Stimulated activated CD4-positive, alpha-beta T cell treated with anti-CD3 and anti-CD28 coated beads, Interleukin-12 subunit alpha, Interleukin-12 subunit beta, amount 100 ng/mL, for 24 hours (primary cell): ENCODE measurements at places on chromosomes 7 and 10.

DNA sequence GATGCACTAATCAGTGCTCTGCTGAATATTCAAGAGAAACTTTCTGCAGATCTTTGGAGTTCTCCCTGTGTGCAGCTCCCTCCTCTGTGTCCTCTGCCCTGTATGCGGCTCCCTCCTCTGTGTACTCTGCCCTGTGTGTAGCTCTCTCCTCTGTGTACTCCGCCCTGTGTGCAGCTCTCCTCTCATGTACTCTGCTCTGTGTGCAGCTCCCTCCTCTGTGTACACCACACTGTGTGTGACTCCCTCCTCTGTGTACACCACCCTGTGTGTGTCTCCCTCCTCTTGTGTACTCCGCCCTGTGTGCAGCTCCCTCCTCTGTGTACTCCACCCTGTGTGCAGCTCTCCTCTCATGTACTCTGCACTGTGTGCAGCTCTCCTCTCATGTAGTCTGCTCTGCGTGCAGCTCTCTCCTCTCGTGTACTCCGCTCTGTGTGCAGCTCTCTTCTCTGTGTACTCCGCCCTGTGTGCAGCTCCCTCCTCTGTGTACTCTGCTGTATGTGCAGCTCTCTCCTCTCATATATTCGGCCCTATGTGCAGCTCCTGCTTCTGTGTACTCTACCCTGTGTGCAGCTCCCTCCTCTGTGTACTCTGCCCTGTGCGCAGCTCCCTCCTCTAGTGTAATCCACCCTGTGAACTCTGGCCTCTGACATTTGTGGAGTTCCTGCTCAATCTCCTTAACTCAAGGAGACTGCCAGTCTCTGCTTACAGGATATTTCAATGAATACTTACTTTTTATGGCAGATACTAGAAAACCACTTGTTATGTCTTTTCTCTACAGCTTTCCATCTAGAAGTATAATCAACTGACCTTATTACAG, 280.4 kb downstream of the GLRX3 start:
- DNase-seq, result no peak

DNA sequence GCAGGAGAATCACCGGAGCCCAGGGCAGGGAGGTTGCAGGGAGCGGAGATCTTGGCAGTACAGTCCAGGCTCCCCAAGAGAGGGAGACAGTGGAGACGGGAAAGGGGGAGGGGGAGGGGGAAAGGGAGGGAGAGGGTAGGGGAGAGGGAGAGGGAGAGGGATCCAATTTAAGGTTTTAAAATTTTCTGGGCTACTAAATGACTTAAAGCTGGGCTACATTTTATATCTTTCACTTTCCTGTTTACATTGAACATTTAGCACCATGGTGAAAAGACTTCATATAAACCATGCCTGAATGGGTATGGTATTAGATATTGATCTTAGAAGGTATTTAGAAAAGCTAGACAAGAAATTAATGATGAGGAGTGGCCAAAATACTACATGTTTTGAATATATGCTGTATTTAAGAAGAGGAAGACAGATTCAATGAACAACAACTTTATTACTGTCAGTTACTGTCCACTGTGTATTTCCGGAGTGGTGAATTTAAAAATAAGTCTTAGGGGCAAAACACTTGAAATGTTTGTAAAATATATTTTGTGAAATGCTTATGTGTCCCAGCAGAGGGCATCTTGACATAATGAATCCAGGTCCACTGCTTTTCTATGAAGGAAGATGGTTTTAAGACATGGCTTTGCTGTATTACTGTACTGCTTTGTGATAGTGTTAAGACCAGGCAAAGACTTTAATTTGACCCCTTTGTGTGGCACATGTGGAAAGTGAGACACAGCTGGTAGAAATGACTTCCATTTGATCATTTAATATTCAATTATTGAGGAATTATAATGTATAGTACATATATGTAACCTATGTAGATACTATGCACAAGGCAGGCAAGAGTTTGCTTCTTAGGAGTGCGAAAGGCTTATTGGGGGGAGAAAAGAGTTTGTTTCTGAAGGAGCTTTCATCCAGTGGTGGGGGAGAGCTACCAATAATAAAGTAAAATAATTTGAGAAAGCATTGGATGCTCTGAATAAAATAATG, 52.8 kb downstream of the NRF1 start:
- no peak for DNase-seq

- DNase-seq, result no peak
Observed at GRCh38 chr10:69662901-69663300, 32.9 kb downstream of the FAM241B start.

DNA sequence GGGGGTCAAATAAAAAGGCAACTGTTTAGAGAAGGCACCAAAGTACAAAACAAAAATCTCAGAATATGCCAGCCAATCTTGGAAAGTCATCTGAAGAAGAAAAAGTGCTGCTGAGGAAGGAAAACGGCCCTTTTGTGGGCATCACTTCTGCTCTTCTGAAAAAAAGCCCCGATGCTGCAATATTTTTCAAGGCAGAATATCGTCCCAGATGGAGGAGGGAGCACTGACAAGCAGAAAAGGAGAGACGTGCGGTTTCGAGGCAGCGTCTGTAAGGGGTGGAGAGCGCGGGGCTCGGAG, 959 bp upstream of the ATRNL1 start:
- no peak for DNase-seq

DNA sequence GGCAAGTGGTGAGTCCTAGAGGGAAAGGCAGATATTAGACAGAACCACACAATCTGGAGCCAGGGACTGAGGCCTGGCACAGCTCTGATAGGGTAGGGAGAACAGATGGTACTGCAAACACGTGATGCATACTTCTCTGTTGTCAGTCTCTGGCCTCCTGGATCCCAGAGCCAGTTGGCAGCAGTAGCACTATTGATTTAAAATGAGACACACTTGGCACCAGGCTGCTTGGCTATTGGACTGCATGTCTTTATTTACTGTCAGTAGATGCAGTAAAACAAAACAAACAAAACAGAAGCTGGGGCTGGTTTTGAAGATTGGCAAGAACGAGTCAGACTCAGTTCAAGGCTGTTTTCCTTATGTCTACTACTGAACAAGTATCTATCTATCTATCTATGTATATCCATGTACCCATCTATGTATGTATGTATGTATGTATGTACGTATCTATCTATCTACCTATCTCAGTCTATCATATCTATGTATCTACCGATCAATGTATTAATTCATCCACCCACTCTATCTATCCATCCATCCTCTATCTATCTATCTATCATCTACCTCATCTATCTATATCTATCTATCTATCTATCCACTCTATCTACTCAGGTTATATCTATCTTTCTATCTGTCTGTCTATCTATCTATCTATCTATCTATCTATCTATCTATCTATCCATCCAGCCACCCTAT, 23.4 kb upstream of the MGAM2 start:
- no peak for DNase-seq

DNA sequence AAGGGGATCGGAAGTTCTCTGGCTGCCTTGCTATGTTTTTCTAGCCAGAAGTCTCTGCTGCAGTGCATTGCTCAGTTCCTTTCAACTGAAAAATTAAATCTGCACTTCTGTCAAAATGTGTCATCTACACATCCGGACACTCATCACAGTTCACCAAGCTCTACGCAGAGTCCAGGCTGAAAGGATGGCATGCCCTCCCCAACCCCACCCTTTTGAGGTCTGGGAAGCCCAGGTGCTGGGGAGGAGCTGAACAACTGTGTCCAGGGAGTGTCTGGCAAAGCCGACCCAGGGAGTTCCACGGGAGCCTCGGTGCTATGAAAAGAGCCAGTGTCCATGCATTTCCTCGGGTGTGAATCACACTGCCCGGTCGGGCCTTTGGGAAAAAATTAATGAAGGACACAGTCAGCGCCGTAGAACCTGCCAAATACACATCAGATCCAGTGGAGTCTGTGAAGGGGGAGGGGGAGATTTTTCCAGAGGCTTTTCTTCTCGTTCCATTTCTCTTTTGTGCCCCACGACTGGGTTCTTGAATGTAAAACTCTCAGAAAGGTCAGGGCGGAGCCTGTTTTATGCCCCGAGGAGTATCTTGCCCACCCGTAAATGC, 757 bp upstream of the PALS2 start:
- peak; percentile 6 for DNase-seq

- DNase-seq, result peak; percentile 43
Observed at GRCh38 chr10:132248455-132249225, 59.1 kb downstream of the STK32C start.

DNA sequence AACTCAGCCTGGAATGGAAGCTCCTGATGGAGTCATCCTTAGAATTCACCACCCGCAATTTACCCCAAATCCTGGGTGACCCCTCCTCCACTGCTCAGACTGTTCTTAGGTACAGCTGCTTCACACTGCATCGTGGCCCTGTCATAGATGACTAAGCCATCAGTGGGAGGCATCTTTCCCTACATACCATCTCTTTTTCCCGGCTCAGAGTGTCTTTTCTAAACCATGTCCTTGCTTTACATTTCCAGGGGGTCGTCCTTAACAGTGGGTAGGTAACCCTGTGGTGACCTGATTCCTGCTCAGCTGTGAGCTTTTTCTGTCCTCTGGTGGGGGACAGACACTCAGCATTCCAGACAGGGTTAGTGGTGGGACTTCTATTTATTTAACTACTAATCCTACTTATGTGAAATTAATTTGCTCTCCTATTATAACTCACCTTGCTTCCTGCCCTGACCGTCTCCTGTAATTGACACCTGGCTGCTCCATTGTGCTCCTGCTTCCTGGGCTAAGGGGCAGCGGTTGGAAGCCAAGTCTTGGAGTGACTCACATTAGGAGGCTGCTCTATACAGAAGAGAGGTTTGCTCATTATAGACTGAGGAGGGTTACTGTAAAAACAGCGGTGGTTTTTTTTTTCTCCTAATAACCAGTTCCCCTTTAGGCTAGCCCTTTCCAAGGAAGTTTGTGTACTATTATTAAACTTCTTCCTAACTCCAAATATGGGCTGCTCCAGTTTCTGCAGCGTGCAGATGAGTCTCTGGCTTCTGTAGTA, 40.6 kb downstream of the PYROXD2 start:
- no peak for DNase-seq

GRCh38 chr7:50838675-50839377, 56.1 kb upstream of the GRB10 start:
- no peak for DNase-seq

DNA sequence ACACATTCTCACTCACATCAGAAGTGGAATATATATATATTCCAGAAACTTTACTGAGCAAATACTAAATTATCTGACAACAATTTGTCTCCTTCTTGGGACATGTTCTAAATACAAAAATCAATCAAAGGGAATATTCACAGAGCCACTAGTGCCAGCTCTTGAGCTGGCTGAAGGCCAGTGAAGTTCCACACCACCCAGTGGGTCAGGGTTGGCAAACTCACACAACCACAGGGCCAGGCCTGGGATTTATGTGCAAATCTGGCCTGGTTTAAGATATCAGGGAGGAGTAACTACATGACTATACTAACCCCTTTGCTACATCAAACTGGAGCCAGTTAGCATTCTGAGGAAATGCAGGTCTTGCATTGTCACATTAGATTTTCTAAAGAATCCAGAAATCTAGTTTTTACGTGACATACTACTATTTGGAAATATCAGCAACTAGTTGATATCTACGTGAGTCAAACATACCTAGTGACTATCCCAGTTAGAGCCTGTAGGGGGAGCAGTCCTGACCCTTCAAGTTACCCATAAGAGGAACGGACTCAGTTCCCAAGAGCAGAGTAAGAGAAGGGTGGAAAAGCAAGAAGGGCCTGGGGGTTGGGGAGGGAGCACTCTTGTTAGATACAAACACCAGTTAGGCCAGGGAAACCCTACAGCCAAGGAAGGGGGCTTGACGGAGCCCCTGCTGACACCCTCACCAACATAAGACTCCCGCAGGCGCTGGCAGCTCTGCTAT, 600.4 kb downstream of the KCNMA1 start:
- DNase-seq, result no peak

- DNase-seq, result no peak
Observed at GRCh38 chr7:55140221-55140940, 121.6 kb downstream of the EGFR start.

GRCh38 chr7:31126976-31127375, 74.9 kb downstream of the ADCYAP1R1 start:
- DNase-seq, result no peak

GRCh38 chr7:100493476-100494264, 9.9 kb downstream of the NYAP1 start:
- peak; percentile 37 for DNase-seq

- no peak for DNase-seq
Observed at GRCh38 chr10:17203416-17203815, 1.9 kb upstream of the TRDMT1 start.
